ENCODE measurements at places on chromosomes 2 and 18. TPM values are rescaled to one million over a fixed set of nuclear protein-coding genes. Genes with fewer than 3 reads are reported as not detected.

DNA sequence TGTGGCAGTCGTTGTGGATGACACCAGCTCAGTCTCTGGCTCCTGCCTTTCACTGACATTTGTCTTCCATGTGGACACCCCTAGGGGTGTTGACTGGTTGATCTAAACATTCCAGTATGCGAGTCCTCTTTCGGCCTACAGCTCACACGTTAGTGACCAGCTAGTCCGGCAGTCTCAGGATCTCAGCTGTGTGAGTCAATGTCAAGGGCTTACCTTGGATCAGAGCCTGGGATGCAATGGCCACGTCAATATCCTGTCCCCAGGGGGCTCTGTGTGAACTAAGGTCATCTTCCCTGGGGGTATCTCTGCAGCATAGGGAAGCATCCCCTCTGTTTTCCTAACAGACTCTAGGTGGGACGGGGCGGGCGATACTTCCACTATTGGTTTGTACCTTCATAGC, 35.1 kb upstream of the YWHAQ start:
- no peak for DNase-seq

DNA sequence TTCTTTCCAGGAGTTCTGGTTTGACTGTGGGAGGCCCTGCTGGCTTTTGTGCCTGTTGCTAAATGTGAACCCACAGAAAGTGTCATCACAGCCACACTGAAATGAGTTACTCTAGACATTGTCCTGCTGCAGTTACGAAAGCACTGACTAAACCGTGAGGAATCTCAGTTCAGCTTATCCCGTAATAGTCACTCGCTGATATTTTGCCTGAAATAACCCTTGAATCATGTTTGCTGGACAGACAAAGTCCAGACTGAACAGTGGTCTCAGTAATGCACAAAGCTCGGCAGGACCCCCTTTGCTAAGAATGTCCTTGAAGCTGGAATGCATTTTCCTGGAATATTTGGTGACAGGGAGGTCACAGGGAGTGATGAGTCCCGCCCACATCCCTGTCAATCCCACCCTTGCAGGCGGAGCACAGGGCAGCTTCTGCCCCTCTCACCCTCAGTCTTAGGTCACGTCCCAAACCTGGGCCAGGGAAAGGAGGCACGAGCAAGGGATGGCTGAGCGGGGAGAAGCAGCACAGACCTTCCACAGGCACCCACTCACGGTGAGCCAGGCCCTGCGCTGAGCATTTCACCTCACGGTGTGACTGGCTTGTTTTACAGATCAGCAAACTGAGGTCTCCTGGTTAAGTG, 53.4 kb downstream of the ADI1 start:
- DNase-seq: peak; percentile 58

DNA sequence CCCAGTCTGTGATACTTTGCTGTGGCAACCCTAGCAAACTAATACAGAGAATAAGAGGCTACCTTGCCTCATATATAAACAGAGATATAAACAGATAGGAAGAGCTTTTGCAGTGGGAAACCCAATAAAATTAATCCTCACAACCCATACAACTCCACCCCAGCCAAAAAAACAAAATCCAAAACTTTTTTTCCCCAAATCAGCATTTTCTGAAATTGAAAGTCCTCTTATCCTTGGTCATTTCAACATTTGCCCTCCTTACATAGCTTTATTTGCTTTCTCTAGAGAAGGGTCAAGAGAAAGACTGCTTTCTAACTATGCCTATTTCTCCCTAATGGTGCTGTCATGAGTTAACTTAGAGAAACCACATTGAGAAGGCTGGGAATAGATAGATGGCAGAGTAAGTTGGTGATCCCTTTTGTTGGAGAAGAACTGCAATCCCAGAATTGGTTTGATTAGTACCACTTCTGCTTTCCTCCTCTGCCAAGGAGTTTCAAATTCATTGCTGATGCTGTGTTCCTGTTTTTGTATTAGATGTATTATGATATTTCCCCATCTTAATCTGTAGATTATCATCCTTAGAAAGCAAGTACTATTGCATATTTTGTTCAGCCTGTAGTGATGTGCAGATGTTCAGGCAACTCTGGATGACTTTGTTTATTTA, 76.5 kb upstream of the B3GNT2 start:
- DNase-seq: no peak

DNA sequence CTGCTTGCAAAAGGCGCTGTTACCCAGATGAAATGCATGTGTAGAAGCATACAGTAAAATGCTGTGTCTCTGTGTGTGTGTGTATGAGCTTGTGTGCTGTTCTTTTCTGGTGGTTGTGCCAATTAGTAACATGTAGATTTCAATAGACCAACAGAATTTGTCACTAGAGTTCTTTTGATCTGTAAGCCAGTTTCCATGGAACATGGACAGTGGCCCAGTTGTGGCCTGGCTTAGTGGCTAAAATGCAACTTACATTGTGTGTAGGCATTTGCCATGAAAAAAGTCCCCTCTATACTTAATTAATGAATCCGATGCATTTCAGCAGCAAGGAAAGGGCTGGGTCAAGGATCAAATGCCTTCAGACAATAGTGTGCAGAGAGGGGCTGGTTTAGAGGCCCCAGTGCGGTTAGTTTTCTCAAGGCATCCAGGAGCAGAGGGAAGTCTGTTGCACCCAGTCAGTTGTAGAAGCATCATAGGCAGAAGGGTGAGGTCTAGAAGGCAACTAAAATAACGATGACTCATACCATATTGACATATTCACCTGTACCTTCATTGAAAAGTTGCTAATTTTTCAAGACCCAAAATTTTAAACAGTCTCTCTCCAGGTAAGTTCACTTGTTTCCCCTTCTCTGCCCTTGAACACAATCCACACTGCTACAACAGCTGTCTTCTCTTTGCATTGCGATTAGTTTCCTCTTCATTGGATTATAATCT, 366.9 kb upstream of the SPRED2 start:
- DNase-seq: no peak

DNA sequence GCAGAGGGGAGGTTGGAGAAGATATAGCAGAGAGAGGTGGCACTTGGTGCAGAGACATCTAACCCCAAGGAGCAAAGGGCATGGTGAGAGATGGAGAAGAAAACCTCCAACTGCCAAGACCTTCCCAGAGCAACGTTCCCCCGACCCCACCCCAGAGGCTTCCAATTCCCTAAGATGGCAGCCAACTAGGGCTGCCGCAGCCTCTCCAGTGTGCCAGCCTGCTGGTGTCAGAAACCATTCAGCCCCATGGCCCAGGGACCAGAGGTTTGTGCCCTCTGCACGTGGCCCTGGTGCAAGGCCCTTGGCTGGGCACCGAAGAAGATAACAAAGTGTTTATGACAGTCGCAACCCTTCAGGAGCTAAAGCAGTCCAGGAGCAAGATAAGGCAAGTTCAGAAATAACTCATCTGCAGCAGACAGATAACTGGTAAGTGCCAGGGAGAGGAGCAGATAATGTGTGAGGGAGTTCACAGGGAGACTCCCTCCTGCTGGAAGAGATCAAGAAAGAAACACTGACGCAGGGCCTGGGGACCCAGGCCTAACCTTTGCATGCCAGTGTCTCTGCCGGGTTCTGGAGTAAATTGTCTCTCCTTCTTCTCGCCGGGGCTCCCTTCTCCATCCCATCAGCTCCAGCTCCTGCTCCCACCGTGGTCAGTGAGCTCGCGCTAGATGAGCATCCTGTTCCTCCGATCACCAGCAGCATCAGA, 66.1 kb upstream of the ID2 start:
- no peak for DNase-seq

GRCh38 chr2:88100489-88100858, 27.4 kb downstream of the FABP1 start:
- no peak for DNase-seq

GRCh38 chr2:241858206-241859016, at the start of gene PDCD1:
PDCD1 (minus strand) TSS chr2:241858894; CDS start chr2:241858838, 56 bp downstream.
- DNase-seq: no peak

DNA sequence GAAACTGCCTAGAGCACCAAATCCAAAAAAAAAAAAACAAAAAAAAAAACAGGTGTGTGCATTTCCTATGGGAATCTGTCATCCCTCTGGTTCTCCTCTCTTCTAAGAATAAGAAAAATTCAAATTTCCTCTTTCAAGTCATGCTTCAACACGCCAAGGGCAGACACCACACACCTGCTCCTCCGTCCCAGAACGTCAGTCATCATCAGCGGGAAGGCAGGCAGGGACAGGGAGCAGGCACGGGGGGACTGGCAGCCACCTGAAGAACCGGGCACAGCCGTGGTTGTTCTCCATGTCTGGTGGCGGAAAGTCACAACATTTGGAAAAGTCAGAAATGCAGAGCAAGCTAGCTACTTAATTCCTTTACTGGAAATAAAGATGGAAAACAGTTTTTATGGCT, 214.8 kb downstream of the IKZF2 start:
- no peak for DNase-seq

- no peak for DNase-seq
Measured at GRCh38 chr18:79581911-79582310, 97.7 kb upstream of the CTDP1 start.

GRCh38 chr2:196431957-196432356, 207.6 kb upstream of the CCDC150 start:
- DNase-seq: no peak

DNA sequence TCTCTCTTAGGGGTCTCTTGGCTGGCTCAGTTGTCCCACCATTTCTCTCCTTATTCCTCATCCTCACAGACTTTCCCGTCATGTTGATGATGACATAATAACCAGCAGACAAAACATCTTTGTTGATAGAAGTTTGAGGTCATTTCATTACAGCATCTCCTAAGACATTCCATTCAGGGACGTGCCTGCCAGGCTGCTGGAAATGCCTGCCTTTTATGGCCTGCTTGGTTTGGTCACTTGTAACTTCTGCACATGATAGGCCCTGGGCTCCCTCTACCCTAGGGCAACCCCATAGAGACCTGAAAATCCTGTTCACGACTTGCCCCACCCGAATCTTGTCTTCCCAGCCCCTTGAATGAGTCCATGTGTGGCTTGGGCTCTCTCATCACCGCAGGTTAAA, 81.7 kb downstream of the SDC1 start:
- peak; percentile 61 for DNase-seq

The GCKR gene
- total RNA-seq: 0.88 TPM

The IFIH1 gene
- total RNA-seq: 25.8 TPM

The MAL gene
- total RNA-seq: 19.1 TPM

The RBBP8 gene
- total RNA-seq: 51.4 TPM

The MROH2A gene
- not detected for total RNA-seq

The CCDC178 gene
- total RNA-seq: 0.08 TPM

The RIF1 gene
- 26.6 TPM for total RNA-seq

The CPLX4 gene
- not detected for total RNA-seq

Measured in kidney epithelial cell (primary cell).